ENCODE measurements at places on chromosomes 6 and 20.
A peak's percentile ranks its signal among the peaks of the same experiment; 100 is the strongest.

GRCh38 chr20:57654998-57655808 lies 35.0 kb upstream of the ZBP1 start:
- DNase-seq, result peak; percentile 61
- H3K27me3 ChIP-seq, result no peaks in the 10 kb centered on the region
- H3K36me3 ChIP-seq, result peaks cover 55% of the 10 kb centered on the region
- H3K27ac ChIP-seq, result no peak overlapping the region

- no peak overlapping the region for H3K4me3 ChIP-seq
- H3K27me3 ChIP-seq, result no peaks in the 10 kb centered on the region
- H3K36me3 ChIP-seq, result no peaks in the 10 kb centered on the region
Measured at GRCh38 chr6:37640786-37641395, 56.8 kb downstream of the MDGA1 start.

GRCh38 chr6:11999246-11999645 lies 12.9 kb upstream of the HIVEP1 start:
- no peak for DNase-seq
- H3K4me1 ChIP-seq, result peaks cover 14% of the 10 kb centered on the region
- no peak overlapping the region for H3K27ac ChIP-seq
- H3K27me3 ChIP-seq, result no peaks in the 10 kb centered on the region

GRCh38 chr6:11586536-11586935 lies 49.0 kb downstream of the TMEM170B start:
- no peak overlapping the region for H3K4me3 ChIP-seq
- no peaks in the 10 kb centered on the region for H3K27me3 ChIP-seq
- no peak overlapping the region for H3K27ac ChIP-seq

- no peaks in the 10 kb centered on the region for H3K27me3 ChIP-seq
- peaks cover 27% of the 10 kb centered on the region for H3K4me1 ChIP-seq
- no peak overlapping the region for H3K27ac ChIP-seq
- no peaks in the 10 kb centered on the region for H3K36me3 ChIP-seq
- no peak overlapping the region for H3K4me3 ChIP-seq
Measured at GRCh38 chr6:156839591-156840001, 62.4 kb downstream of the ARID1B start.

- H3K4me1 ChIP-seq, result peaks cover 25% of the 10 kb centered on the region
- H3K27me3 ChIP-seq, result no peaks in the 10 kb centered on the region
- no peak overlapping the region for H3K27ac ChIP-seq
- H3K4me3 ChIP-seq, result no peak overlapping the region
- DNase-seq, result no peak
- H3K36me3 ChIP-seq, result no peaks in the 10 kb centered on the region
Measured at GRCh38 chr6:106739387-106739786, 110.0 kb downstream of the QRSL1 start.

- H3K27me3 ChIP-seq, result no peaks in the 10 kb centered on the region
- no peak for DNase-seq
- peak overlapping the region; percentile 94 for H3K27ac ChIP-seq
- peaks cover 37% of the 10 kb centered on the region for H3K4me1 ChIP-seq
- peaks cover 8% of the 10 kb centered on the region for H3K36me3 ChIP-seq
Measured at GRCh38 chr6:30571762-30572082, 480 bp downstream of the ABCF1 start.

GRCh38 chr6:43939281-43940070 lies 169.5 kb downstream of the VEGFA start:
- H3K4me1 ChIP-seq, result no peaks in the 10 kb centered on the region
- no peak overlapping the region for H3K4me3 ChIP-seq
- peak; percentile 62 for DNase-seq
- H3K27me3 ChIP-seq, result no peaks in the 10 kb centered on the region
- H3K27ac ChIP-seq, result no peak overlapping the region
- no peaks in the 10 kb centered on the region for H3K36me3 ChIP-seq

DNA sequence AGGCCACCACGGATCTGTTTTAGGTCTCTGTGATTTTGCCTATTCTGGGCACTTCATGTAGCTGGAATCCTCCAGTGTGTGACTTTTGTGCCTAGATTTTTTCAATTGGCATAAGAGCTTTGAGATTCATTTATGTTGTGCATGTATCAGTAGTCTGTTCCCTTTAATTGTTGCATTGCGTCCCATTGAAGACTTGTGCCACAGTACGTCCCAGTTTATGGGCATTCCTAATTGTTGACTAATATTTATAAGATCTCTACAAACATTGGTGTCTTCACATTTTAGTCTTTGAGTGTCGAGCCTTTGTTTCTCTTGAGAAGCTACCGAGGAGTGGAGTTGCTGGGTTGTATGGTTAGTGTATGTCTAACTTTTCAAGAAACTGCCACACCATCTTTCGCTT lies 704 bp upstream of the FAM210B start:
- no peaks in the 10 kb centered on the region for H3K27me3 ChIP-seq
- H3K4me1 ChIP-seq, result peaks cover 34% of the 10 kb centered on the region
- peak overlapping the region; percentile 99 for H3K4me3 ChIP-seq
- DNase-seq, result no peak

GRCh38 chr6:16592223-16592911 lies 168.9 kb downstream of the ATXN1 start:
- H3K4me1 ChIP-seq, result peaks cover 7% of the 10 kb centered on the region
- H3K27me3 ChIP-seq, result no peaks in the 10 kb centered on the region
- H3K4me3 ChIP-seq, result no peak overlapping the region

DNA sequence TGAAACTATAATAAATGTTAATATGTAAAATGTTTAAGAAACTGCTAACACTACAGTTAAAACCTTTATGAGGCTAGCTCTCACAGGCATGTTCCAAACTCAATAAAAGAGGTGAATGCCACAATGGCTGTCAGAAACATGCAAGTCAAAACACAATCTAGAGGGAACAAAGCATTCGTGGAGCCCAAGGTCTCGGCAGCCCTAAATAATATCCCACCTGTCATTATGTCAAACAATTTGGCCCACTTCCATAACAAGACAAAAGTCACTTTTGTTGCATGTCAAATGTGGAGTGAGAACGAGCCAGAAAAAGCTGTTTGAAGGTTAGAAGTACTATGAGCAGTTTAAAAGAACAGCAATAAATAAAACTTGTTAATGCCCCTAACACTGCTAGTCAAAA lies 181.9 kb downstream of the GMDS start:
- no peaks in the 10 kb centered on the region for H3K27me3 ChIP-seq
- H3K4me1 ChIP-seq, result no peaks in the 10 kb centered on the region
- H3K27ac ChIP-seq, result no peak overlapping the region
- H3K36me3 ChIP-seq, result no peaks in the 10 kb centered on the region
- H3K4me3 ChIP-seq, result no peak overlapping the region

DNA sequence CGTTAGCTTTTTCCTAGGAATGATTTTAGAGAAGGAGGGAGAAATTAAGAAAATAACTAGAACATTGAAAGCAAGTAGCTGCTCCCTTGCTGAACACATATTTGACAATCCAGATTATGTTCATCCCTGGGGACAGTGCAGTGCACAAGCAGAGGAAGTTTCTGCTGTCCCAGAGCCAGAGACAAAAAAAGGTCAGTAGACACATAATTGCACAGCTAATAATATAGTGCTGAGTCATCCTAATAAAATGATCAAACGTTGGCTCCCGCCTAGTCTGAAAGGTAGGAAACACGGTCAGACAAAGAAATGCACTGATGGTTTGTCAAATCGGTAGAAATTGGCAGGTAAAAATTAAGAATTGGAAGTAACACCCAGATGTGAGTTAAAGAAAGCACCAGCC lies 21.7 kb upstream of the SSTR4 start:
- no peak for DNase-seq
- no peak overlapping the region for H3K4me3 ChIP-seq
- no peaks in the 10 kb centered on the region for H3K27me3 ChIP-seq
- no peak overlapping the region for H3K27ac ChIP-seq
- no peaks in the 10 kb centered on the region for H3K36me3 ChIP-seq
- H3K4me1 ChIP-seq, result no peaks in the 10 kb centered on the region

- no peak for DNase-seq
- no peaks in the 10 kb centered on the region for H3K4me1 ChIP-seq
- H3K36me3 ChIP-seq, result no peaks in the 10 kb centered on the region
- H3K27ac ChIP-seq, result no peak overlapping the region
Measured at GRCh38 chr6:10331334-10331968, 83.4 kb downstream of the TFAP2A start.

DNA sequence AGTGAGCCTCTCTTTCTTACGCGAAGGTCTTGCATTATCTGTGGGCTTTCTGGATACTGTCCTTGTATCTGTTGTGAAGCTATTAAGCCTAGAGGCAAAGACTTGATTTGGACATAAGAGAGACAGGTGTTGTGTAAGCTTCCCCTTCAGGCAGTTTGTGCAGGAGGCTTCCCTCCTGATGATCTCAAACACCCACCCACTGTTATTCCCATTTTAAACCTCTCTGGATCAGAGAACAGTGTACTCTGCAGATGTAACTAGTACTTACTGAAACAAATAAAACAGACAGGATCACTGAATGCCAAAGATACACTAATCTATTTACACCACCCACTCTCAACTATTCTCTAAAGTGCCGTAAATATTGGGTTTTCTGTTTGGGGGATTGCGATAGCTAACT lies 113.8 kb upstream of the RAB32 start:
- H3K4me1 ChIP-seq, result peaks cover 11% of the 10 kb centered on the region
- H3K27ac ChIP-seq, result no peak overlapping the region
- no peaks in the 10 kb centered on the region for H3K27me3 ChIP-seq
- no peak overlapping the region for H3K4me3 ChIP-seq
- no peak for DNase-seq

DNA sequence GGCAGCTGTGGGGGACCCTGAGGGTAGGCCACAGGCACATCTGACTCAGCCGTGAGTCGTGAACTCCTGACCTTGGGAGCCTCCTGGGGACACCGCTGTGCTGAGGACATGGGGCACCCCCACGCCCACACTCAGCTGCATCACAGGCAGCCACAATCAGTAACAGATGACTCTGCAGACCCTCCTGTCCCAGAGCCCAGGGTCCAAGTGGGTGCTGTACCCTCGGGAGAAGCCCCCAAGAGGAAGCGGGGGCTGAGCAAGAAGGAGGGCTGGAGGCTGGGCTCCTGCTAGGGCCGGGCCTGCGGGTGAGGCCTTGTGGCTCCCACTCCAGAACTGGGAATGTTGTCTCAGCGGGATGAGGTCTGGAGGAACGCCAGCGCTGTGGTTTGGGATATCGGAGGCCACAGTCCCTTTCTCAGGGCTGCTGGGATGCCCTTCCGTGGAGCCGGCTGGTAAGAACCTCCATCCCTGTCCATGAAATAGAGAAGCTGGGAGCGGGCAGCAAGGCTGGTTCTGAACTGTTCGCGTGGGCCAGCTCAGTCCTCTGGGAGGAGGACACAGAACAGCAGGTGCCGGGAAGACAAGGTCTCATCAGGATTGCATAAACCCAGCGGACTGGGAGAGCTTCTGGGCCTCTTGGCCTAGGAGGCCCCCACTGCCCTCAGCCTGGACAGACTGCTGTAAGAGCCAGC lies 3.1 kb upstream of the LAMA5 start:
- no peak overlapping the region for H3K4me3 ChIP-seq
- peaks cover 24% of the 10 kb centered on the region for H3K27me3 ChIP-seq
- peaks cover 67% of the 10 kb centered on the region for H3K4me1 ChIP-seq

DNA sequence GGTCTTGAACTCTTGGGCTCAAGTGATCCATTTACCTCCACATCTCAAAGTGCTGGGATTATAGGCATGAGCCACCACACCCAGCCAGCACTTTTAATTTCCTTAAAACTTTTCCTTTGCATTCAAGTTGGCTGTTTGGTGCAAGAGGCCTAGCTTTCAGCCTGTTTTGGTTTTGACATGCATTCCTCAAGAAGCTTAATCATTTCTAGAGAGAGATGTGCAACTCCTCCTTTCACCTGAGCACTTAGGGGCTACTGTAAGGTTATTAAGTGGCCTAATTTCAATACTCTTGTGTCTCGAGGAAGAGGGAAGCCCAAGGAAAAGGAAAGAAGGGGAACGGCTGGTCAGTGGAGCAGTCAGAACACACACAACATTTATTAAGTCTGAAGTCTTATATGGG lies 13.8 kb upstream of the BLOC1S5 start:
- no peak overlapping the region for H3K4me3 ChIP-seq
- no peaks in the 10 kb centered on the region for H3K27me3 ChIP-seq
- DNase-seq, result no peak
- H3K36me3 ChIP-seq, result no peaks in the 10 kb centered on the region

GRCh38 chr6:20313960-20314530 lies 87.6 kb upstream of the E2F3 start:
- DNase-seq, result no peak
- no peaks in the 10 kb centered on the region for H3K36me3 ChIP-seq
- H3K4me1 ChIP-seq, result no peaks in the 10 kb centered on the region
- no peak overlapping the region for H3K4me3 ChIP-seq

DNA sequence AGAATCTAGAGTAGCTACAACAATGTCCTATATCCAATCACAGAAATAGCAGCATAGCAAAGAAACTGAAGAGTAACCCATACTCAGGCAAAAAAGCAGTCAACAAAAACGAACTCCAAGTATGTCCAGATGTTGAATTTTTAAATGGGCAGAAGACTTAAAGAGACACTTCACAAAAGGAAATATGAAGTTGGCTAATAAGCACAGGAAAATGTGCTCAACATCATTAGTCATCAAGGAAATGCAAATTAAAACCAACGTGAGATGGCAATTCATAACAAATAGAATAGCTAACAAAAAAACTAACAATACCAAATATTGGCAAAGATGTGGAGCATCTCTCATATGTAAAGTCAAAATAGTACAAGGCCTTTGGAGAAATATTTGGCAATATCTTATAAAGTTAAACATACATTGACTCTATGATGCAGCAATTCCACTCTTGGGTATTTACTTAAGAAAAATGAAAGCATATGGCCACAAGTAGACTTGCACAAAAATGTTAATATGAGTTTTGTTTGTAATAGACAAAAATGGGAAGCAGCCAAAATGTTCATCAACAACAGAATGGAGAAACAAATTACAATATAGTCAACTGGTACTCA lies 37.7 kb downstream of the FRK start:
- H3K27me3 ChIP-seq, result no peaks in the 10 kb centered on the region
- no peak overlapping the region for H3K27ac ChIP-seq
- H3K36me3 ChIP-seq, result no peaks in the 10 kb centered on the region

GRCh38 chr6:42166444-42167141 lies 6.6 kb upstream of the GUCA1A start:
- H3K27me3 ChIP-seq, result no peaks in the 10 kb centered on the region
- no peak overlapping the region for H3K27ac ChIP-seq
- H3K36me3 ChIP-seq, result no peaks in the 10 kb centered on the region
- DNase-seq, result no peak
- H3K4me3 ChIP-seq, result no peak overlapping the region
- H3K4me1 ChIP-seq, result peaks cover 2% of the 10 kb centered on the region

GRCh38 chr20:39117491-39117890 lies 155.3 kb downstream of the DHX35 start:
- DNase-seq, result no peak
- no peaks in the 10 kb centered on the region for H3K36me3 ChIP-seq
- H3K4me3 ChIP-seq, result no peak overlapping the region
- peaks cover 25% of the 10 kb centered on the region for H3K27me3 ChIP-seq
- H3K4me1 ChIP-seq, result no peaks in the 10 kb centered on the region

All from suprapubic skin (tissue), 4 donors.